Activated CD4-positive, alpha-beta T cell treated with anti-CD3 and anti-CD28 coated beads for 36 hours (primary cell): ENCODE measurements at places on chromosomes 3 and 15. TPM values are rescaled to one million over a fixed set of nuclear protein-coding genes. Genes with fewer than 3 reads are reported as not detected.

The ENTPD3 gene
- not detected for total RNA-seq

The IL16 gene
- 102 TPM for total RNA-seq

The ONECUT1 gene
- not detected for total RNA-seq

The SLC22A13 gene
- 0.21 TPM for total RNA-seq

DNA sequence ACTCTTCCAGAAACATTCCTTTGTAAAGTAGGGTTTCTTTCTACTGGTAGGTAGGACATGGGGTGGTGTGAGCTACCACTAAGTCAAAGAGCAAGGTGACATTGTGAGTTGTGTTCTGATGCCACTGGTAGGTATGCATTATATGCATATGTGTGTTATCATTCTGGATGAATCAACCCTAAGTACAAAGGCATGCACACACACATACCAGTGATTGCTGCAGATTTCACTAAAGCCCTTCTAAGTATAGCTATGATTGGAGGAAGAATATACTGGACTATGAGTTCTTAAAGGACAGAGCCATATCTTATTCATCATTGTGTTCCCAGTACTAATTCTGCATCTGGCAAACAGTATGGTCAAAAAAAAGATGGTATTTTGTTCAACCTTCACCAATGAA lies 646.0 kb downstream of the AGBL1 start:
- no peak for DNase-seq
- H3K4me3 ChIP-seq: no peak overlapping the region
- no peaks in the 10 kb centered on the region for H3K36me3 ChIP-seq
- H3K27ac ChIP-seq: no peak overlapping the region
